ENCODE measurements at places on chromosomes 3 and 15.

DNA sequence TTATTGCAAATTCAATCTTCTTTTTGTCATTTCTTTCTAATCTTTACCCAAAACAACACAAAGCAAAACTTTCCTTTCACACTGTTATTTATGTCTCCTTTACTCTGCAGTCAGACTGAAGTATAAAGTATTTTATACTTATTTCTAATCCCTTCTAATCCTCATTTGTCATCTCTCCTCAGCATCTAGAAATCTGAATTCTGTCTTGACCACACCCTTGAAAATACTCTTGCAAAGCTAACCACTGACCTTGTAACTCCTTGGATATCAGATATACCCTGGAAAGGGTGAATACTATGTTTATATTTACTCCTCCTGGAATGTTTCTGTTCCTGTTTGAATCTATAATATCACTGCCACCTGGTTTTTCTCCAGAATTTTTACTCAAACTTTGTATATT lies 481.1 kb downstream of the ZNF385D start:
- no peak for DNase-seq

DNA sequence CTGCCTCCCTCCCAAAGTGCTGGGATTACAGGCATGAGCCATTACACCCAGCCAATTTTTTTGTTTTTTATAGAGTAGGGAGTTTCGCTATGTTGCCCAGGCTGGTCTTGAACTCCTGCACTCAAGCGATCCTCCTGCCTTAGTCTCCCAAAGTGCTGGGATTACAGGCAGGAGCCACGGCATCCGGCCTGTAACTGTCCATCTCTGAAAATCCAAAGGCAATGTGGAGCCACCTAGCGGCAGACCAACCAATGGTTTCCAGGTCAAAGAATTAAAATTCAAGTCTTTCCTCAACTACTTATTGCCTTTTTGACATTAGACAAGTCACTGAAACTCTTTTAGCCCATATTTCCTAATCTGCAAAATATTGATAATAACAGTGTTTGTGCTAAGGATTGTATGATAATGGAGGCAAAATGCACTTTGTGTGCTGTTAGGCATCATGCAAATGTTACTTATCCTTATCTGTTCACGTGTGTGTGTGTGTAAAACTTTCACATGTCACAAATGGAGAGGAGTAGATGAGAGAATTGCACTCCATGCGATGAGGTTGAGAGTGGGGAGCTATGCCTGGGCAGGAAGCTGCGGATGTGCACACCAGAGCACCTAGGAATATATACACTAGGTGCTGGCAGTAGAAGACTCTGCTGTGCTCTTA lies 48.7 kb downstream of the COL8A1 start:
- no peak for DNase-seq

DNA sequence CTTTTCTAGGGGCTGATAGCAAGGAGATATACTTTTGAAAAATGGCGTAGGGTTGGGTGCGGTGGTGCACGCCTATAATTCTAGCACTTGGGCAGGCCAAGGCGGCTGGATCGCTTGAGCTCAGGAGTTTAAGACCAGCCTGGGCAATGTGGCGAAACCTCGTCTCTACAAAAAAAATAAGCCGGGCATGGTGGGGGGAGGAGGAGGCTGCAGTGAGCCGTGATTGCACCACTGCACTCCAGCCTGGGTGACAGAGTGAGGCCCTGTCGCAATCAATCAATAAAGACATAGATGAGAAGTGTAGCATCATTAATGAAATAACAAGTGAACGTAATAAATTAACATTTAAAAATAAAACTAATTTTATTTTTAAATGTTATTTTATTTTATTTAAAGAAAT lies 134.6 kb downstream of the SLCO3A1 start:
- no peak for DNase-seq

DNA sequence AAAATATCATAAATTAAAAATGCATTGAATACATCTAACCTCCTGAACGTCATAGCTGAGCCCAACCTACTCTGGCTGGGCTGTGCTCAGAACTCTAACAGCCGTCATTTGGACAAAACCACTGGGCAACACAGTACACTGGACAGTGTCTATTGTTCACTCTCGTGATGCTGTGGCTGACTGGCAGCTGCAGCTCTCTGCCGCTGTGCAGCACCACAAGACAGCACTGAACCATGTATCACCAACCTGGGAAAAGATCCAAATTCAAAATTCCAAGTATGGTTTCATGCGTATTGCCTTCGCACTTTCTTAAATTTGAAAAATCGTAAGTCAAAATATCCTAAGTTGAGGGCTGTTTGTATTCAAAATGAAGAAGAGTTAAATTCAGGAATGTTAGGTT lies 145.1 kb upstream of the CNTN4 start:
- no peak for DNase-seq

DNA sequence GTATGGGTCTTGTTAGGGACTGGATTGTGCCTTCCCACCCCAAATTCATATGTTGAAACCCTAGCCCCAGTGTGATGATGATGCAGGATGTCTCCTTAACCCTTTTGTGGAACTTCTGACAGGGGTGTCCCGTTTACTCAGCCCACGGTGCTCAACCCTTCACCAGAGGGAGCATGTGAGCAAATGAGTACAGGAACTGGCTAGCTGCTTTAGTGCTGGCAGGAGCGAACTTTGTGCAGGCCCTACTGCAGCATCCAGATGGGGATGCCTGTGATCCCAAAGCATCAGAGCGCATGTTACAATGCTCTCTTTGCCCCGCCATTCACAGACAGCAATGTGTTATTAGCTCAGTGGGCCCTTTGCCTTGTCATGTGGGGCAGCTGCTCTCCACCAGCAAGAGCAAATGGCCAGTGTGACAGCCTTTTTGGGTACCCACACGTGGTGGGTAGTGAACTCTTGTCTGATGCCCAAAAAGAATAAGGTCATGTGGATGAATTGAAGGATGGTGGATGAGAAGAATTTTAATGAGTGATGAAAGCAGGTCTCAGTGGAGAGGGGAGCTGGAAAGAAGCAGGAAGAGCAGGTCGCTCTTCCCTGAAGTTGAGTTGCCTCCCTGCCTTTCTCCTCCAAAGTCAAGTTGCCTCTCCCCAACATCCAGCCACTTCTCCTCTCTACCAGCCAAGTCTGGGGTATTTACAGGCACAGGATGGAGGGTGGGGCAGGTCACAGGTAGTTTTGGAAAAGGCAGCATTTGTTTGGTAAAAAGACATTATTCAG lies 63.3 kb upstream of the STRIT1 start:
- DNase-seq, result no peak

GRCh38 chr15:72078887-72079286 lies 39.1 kb downstream of the MYO9A start:
- no peak for DNase-seq

DNA sequence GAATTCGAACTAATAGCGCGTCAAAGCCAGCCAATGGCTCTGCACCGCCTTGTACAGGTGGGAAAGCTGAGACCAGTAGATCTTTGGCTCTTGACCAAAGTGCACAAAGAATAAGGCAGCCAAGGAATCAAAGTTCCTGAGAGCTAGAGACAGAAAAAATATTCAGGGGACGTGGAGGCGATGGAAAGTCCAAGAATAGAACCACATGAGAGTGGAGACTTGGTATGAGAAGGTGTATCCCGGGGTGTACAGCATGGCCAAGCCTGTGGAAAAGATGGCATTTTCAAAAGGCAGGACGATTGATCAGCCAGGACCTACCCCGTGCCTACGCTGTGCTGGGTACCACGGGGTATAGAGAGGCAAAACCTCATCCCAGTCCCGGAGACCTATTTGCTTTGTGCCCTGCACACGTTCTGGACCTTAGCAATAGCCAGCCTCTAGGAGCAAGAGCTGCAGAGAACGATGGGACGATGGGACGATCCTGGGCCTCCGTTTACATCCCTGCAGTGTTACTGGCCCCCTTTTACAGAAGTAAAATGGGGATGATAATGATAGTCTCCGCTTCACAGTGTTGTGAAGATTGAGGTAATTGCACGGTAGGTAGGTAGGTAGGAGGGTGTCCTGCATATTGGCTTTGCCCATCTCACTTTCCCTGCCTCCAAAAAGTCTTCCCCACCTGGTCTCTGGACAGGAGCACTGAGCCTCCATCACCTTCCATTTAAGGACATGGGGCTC lies 583 bp upstream of the RBSN start:
- no peak for DNase-seq

- DNase-seq, result no peak
These were observed 1.3 kb upstream of the MAP6D1 start for GRCh38 chr3:183826448-183827250.

GRCh38 chr15:34031987-34032760 lies 6.8 kb downstream of the AVEN start:
- no peak for DNase-seq

- DNase-seq, result no peak
These were observed 162.6 kb downstream of the CCNL1 start for GRCh38 chr3:156997351-156997750.

- DNase-seq, result no peak
These were observed 608.4 kb downstream of the CADM2 start for GRCh38 chr3:85567071-85567676.

DNA sequence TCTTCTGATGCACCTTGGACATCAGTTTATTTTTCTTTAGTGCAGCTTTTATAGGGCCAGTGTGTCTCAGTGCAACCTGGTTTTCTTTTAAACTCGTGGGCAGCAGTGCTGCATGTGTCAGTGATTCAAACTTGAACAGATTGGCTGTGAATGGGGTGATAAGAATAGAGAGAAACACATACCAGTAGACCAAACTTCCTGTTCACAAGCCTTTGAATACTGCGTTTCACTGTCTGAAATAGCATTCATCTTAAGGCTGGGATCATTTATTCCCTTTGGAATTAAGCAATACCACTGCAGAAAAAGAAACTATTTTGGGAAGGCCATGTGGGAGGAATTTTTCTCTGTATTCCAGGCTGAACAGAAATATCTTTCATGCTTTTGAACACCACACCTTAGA lies 51.7 kb downstream of the PHLDB2 start:
- no peak for DNase-seq

DNA sequence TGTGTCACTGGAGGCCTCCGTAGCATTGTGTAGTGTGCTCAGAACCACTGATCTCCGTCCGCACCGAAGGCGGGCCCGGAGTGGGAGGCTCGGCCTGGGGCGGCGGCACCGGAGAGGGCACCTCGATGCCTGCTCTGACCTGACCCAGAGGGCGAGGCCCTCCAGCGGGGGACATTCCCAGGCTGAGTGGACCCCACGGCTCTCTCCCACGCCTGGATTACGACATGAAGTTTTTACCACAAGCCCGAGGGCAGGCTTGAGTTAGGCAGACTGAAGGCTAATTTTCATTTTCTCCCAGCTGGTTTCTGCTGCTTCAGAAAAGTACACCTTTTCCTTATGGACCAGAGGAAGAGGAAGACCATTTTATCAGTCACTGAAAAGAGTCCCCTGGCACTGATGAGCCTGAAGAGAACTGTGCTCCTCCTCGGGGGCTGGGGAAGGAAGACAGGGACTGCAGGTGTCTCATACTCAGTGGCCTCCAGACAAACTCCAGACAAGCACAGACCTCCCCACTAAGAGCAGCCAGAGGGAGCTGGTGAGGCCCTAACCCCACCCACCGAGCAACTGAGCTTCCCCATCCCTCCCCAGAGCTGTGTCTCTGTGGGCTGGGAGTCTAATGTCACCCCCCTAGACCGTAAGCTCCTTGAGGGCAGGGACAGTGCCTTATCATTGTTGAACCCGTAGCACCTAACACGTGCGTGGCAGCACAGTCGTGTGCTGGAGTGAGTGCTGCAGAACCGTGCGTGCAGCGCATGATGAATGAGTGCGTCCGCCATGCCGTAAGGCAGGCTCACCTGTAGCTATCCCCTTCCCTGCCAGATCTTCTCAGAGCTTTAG lies 74.5 kb upstream of the BLM start:
- no peak for DNase-seq

DNA sequence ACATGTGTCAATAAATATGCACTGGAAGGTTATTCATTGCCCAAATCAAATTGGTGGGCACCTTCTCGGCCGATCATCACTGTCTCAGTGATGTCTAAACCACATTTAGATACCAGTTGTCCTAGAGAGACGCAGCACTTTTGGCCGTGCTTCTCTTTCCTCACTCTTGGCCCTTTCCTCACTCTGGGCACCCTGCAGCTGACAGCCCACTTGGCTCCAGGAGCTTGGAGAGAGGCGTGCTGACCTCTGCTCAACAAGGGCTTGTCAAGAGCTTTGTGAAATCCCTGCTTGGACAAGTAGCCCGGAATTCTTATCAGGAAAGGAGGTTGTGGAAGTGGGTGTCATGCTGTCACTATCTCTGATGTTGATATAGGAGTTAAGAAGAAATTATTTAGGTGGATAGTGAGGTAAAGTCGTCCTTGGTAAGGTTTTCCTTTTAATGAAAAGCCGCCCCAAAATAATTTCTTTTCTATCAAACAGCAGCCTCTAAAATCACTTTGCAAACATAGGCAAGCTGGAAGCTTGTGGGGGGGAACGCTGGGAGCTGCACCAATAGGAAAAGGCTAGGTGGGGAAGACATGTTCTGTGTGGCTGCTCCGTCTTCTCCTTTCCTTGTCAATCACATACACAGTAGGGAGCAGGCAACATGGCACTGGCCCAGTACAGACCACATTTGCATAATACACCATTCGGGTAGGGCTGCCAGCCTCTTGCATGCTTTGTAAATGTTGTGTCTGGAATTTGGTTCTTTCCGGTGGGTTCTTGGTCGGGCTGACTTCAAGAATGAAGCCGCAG lies 126.8 kb upstream of the UBE3A start:
- DNase-seq, result no peak

DNA sequence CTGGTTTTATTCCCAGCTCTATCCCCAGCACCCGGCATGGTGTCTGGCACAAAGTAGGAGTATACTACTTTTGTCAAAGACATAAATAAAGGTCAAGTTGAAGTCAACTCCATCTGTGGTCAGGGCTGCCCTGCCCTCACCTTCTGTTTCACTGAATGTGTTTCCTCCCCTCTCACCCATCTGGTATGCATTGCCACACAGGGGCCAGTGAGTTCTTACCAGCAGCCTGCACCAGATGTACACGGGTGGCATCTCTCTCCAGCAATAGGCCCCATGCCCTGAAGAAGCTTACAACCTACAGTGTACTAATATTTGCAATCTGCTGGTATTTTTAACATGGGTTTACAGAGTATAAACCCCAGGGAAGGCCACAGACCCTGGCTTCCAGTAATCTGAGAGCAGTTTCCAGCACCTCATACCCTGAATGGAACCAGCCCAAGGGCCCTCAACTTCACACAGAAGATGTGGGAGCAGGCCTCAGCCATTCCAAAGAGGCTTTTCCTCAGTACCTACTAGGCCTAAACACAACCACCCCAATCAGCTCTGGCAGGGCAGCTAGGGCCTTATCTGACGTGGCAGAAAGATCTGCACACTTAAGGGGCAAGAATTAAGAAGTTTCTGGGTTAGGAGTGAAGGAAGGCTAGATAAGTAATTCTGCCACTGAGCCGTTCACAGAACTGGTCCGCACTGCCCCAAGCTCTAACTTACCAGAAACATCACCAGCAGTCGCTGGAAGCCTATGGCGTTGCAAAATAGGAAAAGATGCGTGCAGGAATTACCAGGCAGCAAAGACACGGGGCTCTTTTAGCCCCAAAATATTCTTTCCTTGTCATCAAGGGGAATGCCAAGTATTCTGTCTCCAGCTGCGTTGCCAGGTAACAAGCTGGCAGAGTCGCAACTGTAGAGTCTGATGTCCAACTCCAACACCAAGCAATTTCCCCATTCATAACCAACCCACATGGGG lies 2.1 kb downstream of the IDH2 start:
- peak; percentile 39 for DNase-seq

- no peak for DNase-seq
These were observed 22.4 kb downstream of the CXCR6 start for GRCh38 chr3:45965653-45966052.

- DNase-seq, result no peak
These were observed 93.8 kb downstream of the SLCO3A1 start for GRCh38 chr15:91947293-91947679.

- DNase-seq, result peak; percentile 41
These were observed 120.1 kb upstream of the UBE2E1 start for GRCh38 chr3:23685541-23686258.

All from NCI-H524 treated with DMSO at 0.1 percent for 48 hours (cell line).